Brain microvascular endothelial cell (primary cell): ENCODE measurements at places on chromosomes 1 and 21.

- no peak for DNase-seq
Observed at GRCh38 chr21:21064353-21064752, 66.1 kb downstream of the NCAM2 start.

DNA sequence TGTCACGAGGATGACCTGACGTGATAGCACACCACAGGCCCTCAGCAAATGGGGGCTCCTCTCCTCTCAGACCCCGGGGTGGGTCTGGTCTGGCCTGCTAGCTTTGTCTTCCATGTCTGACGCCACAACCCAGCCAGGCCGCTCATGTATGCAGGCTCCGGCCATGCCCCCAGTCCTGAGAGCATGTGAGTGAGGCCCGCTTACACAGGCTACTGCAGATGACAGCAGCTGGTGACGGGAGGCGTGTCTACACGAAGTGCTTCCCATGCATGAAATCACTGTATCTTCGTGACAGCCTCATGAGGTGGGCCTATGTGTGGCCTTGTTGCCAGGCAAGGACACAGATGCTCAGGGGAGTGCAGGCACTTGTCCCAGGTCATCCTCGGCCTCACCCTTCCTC is 16.4 kb downstream of the WNT4 start:
- no peak for DNase-seq

DNA sequence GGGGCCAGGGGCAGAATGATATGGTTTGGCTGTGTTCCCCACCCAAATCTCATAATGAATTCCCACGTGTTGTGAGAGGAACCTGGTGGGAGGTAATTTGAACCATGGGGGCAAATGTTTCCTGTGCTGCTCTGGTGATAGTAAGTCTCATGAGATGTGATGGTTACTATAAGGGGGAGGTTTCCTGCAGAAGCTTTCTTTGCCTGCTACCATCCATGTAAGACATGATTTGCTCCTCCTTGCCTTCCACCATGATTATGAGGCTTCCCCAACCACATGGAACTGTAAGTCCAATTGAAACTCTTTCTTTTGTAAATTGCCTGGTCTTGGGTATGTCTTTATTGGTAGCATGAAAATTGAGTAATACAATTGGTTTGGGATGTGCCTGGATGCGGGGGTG is 33.7 kb upstream of the LIN9 start:
- no peak for DNase-seq

- DNase-seq, result no peak
Observed at GRCh38 chr1:33047839-33048305, 11.2 kb upstream of the AK2 start.

DNA sequence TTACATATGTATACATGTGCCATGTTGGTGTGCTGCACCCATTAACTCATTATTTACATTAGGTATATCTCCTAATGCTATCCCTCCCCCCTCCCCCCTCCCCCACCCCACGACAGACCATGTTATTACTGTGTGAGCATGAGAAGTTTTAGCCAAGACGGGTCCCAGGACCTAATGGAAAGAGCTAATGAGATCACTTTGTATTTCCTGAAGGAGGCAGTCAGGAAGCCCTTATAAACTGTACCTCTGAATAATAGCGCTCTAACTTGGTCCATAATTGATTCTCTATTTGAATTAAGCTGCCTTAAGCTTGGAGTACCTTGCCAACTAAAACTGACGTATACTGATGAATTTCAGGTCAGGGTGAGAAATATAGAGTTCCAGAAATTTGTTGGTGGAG is 4.1 kb upstream of the NEGR1 start:
- DNase-seq, result no peak

DNA sequence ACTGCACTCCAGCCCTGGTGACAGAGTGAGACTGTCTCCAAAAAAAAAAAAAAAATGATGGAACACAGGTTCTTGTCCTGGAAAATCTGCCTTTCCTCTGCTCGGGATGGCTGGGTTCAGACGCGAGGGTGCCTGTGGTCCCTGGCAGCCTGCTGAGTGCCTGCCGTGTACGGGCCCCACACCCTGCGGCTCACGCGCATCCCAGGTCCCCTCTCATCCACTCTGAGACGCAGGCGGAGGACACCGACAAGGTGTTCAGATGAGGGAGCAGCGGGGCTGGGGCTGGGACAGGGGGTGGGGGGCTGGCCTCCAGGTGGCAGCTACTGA is 4.3 kb upstream of the ANKRD65 start:
- DNase-seq, result no peak

DNA sequence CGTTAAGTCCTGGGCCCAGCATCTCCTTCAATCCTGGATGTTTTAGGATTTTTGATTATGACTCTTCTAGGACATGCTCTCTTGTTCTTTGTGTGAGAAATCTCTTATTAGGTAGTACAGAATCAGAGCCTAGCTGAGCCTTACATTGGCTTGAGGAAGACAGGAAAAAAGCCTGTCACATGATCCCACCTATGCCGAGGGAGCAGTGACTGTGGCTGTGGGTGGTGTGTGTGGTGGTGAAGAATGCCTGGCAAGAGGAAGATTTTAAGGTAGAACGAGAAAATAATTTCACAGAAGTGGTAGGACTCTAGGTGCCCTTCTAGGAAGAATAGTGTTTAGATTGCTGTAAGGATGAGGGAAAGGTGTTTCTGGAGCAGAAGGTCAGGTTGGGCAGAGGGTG is 449.5 kb upstream of the PROX1 start:
- no peak for DNase-seq

DNA sequence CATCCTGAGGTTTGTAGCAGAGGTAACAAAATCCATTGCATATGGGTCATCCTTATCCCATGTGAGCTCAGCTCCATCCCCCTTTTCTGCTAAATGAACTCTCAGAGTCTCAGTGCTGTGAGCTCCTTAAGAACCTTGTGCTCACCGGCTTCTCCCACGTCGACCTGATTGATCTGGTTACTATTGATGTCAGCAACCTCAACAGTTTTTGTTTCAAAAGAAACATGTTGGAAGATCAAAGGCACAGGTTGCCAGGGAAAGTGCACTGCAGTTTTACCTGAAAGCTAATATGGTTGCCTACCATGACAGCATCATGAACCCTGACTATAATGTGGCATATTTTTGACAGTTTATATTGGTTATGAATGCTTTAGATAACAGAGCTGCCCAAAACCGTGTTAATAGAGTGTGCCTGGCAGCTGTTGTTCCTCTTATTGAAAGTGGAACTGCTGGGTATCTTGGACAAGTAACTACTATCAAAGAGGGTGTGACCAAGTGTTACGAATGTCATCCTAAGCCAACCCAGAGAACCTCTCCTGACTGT is 131.4 kb downstream of the HS2ST1 start:
- peak; percentile 13 for DNase-seq

DNA sequence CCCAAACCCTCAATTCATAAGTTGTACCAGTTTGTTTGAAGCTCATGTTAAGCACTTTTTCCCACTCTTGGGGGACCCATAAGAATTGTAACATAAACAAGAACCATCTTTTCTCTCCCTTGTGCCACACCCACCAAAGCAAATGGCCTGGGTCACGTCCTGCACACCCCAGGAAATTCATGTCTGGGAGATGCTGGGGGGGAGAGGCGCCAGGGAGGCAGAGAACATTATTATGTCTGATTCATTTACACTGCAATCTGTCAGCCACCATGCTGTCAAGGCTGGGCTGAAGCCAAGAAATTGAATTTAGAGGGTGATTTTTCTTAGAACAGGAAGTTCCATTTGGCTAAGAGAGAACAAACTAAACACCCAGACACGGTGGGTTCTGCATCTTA is 37.2 kb upstream of the IPO9 start:
- peak; percentile 70 for DNase-seq
